Bronchial epithelial cell (primary cell): ENCODE measurements at places on chromosomes 2 and 18. TPM values are rescaled to one million over a fixed set of nuclear protein-coding genes. Genes with fewer than 3 reads are reported as not detected.

DNA sequence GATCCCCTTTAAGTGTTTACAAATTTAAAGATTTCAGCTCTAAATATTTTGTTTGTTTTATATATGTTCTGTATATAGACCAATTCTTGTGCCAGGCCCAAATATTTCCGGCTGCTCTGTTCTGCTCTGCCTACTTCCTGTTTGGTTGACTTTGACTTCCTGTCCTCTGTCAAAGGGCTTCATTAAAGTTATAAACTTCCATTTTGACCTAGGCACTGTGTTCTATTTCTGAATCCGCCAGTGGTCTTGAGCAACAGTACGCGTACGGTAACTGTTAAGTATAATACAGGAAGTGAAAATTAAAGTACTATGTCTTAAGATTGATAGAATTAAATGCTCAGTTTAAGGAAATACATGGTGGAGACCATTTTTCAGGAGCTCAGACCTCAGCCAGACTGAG is 13.5 kb upstream of the REL start:
- no peak for DNase-seq

DNA sequence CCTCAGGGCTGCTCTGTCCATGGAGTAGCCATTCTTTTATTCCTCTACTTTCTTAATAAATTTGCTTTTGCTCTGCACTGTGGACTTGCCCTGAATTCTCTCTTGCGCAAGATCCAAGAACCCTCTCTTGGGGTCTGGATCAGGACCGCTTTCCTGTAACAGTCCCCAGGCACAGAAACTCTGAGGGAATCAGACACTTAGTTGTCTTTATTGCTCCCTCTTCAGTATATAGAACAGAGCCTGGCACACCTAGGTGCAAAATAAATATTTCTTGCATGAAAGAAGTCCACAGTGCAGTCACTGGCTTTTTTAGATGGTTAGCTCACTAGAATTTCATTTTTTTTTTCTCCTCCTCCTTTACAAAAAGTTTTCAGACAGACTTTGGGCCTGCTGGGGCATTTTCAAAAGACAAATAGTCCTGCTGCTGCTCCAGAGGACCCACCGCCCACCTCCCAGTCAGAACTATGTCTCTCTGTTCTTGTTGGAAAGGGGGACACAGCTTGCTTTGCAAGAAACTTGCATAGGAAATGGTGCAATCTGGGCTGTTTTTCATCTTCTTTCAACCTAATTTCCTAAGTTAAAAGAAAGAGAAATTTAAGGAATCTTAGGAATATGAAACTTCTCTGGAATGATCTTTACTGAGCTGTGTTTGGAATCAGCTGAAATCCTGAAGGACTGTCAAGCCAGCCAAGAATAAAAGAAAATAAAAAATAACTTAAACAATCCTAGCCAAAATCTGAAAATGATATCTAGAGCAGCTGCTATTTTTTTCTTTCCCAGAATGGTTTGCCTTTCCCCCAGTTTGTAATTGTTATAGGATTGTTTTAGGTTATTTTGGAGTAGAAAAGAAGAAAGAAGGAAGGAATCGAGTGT is 31.7 kb upstream of the MAP4K3 start:
- no peak for DNase-seq

GRCh38 chr2:58911877-58912276 is 670.8 kb upstream of the FANCL start:
- no peak for DNase-seq

- DNase-seq, result peak; percentile 93
Observed at GRCh38 chr18:51617167-51617566, 419.7 kb upstream of the MEX3C start.

DNA sequence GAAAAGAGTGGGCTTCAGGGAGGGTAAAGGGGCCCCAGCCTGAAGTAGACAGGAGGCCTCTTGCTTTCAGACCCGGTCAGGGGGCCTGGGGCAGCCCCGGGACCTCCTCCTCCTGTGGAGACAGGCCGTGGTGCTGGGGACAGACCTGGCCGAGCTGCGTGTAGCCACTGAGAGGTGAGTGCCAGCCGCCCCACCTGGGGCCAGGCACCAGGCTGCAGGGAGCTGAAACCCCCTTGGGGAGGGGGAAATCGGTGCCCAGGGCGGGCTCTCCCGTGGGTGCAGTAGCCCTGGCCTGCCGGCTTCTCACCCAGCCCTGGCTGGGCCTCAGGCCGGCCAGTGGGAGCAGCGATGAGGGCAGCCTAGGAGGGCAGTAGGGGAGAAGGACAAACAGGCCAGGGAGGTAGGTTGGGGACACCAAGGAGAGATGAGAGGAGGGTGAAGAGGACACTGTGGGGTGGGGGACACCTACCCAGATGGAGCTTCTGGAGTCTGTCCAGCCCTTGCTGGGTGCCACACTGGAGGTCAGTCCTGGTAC is 24.0 kb downstream of the CROCC2 start:
- no peak for DNase-seq

GRCh38 chr18:3294435-3295080 is 32.6 kb downstream of the MYL12B start:
- no peak for DNase-seq

- DNase-seq, result no peak
Observed at GRCh38 chr2:242044313-242044590, 174.7 kb downstream of the RTP5 start.

- DNase-seq, result no peak
Observed at GRCh38 chr2:195486520-195486919, 170.5 kb upstream of the SLC39A10 start.

DNA sequence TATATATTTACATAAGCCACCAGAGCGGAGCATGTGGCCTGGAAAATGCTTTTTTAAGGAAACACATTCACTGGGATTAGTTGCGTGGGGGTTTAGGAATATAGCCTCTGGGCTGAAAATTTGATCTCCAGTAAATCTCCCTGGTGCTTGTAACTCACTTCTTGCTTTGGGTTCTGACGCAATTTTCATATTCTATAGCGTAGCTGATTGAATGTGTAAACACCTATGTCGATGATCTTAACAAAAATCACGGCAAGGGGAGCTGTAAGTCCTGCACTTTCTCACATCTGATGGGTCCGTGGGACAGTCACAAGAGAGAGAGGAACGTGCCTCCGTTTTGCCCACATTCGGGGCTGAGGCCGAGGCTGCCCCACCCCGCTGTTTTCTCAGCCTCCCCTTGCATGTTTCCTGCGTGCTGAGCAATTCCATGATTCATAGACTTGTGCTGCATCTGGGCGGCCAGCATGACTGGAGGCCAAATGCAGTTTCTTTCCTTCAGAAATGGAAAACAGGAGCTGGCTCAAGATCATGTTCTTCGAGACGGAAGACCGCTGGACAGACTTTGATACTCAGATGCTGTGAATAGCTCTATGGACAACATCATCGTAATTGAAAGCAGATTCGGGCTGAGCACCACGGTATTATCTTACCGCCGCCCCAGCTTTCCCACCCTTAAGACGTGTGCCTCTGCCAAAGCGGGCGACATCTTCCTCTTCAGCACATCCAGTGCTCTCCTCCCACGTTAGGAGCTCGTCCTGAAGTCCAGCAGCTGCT is 109.2 kb downstream of the TMEM18 start:
- peak; percentile 76 for DNase-seq

GRCh38 chr2:239065537-239065936 is 217.7 kb downstream of the TWIST2 start:
- no peak for DNase-seq

- DNase-seq, result peak; percentile 37
Observed at GRCh38 chr2:233867993-233868532, at the start of gene MSL3B. Gene MSL3B, minus strand, starts transcription at chr2:233868386.

GRCh38 chr18:22005191-22005841 is 164.1 kb upstream of the GATA6 start:
- no peak for DNase-seq

- DNase-seq, result peak; percentile 59
Observed at GRCh38 chr2:214830794-214831346, 21.4 kb upstream of the BARD1 start.

GRCh38 chr2:113236367-113237159 is 42.2 kb downstream of the PAX8 start:
- no peak for DNase-seq

DNA sequence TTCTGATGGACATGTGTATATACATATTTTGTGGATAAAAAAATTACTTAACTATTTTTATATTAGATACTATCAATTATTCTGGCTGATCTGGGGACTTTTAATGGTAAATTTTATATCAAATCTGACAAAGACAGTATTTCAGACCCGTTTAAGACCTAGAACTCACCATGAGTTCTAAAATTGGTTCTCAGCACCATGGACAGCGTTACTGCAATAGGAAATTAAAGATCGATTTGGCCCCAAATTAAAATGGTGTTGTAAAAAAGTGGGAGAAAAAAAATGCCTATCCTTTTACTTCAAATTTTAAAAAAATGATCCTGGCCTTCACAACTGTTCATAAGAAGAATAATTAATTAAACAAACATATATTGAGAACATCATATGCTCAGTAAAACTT is 919 bp upstream of the SCN2A start:
- DNase-seq, result peak; percentile 25

- DNase-seq, result no peak
Observed at GRCh38 chr2:205739620-205740019, 57.3 kb downstream of the NRP2 start.

- no peak for DNase-seq
Observed at GRCh38 chr18:23567671-23568070, 18.6 kb downstream of the NPC1 start.

GRCh38 chr2:220374282-220374681 is 746.9 kb downstream of the SLC4A3 start:
- no peak for DNase-seq

DNA sequence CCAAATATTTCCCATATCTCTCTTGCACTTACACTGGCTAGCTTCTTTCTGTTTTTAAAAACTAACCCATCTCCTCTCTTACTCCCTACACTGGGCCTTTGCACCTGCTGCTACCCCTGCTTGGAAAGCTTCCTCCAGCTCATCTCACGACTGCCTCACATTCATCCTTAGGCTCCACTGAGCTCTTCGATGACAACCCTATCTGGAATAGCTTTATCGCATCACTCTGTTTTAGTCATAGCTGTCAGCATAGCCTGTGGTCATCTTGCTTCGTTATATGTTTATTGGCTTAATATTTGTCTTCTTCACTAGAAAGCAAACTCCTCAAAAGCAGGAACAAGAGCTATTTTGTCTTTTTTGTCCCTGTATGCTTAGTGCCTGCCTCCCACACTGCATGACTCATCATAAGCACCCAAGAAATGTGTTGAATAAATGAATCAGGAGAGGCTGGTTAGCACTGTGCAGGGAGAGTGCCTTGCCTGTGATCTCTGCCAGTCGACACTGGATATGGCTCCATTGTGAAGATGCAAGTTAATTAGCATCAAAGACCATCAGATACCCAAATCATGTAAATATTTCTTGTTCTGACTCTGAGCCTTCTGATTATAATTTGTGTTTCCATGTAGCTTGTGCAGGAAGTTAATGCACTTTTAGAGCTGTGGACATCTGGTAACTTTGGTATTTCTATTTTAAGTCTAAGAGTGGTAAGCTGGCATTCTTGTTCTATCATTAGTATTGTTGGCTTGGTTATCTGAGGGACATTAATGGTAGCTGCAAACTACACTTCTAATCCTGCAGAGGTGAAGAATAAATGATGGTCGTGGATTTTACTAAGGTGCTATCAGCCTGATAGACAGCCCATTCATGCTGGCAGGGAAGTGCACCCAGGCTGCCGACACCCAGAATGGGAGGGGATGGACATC is 10.3 kb upstream of the DYTN start:
- DNase-seq, result peak; percentile 50

ITPRIPL1 gene
- 1.6 and 2.6 TPM in 2 replicates for total RNA-seq

PSMA8 gene
- not detected in 2 replicates for total RNA-seq

HRH4 gene
- under 0.01 and 0.13 TPM in 2 replicates for total RNA-seq

AGXT gene
- total RNA-seq, result not detected in 2 replicates
